ENCODE measurements at places on chromosomes 2 and 18.
A peak's percentile ranks its signal among the peaks of the same experiment; 100 is the strongest.

- DNase-seq: no peak
Observed at GRCh38 chr2:88159481-88159880, 10.7 kb upstream of the THNSL2 start.

DNA sequence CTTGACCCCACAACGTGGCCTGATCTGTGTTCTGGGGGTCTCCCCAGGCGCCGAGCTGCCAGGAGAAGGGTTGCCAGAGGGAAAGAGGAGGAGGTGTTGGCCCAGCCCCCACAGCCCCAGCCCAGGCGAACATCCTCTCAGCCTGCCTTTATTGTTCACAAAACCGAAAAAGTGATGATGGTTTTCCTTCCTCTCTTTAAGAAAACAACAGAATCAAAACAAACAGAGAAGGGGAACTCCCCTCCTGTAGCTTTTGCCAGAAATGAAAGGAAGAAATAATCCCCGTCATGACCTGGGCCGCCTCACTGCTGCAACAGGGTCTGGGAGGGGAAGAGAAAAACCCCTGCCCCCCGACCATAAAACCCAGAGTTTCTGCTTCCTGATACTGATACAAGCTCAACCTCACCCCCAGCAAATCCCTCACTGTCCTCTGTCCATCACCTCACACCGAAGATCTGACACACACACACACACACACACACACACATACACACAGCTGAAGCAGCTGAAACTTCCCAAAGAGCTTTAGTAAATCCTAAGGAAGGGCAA is 52.0 kb downstream of the ZFP36L2 start:
- DNase-seq: no peak

GRCh38 chr18:59049721-59050660 is 89.7 kb upstream of the SEC11C start:
- DNase-seq: no peak

DNA sequence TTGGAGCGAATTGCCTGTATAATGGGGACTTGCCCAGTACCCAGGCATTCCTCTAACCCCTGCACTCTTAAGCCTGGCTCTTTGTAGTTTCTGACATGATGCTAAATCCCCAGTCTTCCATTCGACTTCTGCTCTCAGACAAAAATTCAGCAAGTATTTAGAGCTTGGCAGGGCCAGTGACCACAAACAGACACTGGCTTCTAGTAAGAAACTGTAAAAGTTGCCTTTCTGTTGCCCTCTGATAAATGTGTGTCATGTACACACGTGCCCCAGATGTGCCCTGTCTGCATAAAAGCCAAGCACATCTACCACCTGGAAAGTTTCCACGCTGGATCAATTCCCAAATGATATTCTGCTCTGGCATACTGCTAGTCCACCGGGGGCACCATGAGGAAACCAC is 18.0 kb downstream of the PAX3 start:
- DNase-seq: no peak

- DNase-seq: no peak
Observed at GRCh38 chr2:6754419-6754818, 111.3 kb downstream of the CMPK2 start.

DNA sequence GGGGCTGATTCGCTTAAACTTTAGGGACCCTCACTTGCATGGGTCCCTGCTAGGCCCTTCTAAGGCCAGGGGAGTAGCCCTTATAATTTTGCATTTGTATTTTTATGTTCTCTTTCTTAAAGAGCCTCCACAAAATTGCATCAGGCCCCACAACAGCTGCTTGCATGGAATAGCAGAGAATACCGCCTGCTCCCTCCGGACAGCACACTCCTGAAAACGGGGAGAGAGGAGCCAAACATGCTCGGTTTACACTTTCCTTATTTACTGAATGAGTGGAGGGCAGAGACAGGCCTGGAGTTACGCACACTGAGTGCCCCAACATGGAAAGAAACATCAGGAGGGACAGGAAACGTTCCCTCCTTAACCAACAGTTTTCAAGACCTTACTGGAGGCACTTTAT is 132.2 kb downstream of the ANTXR1 start:
- no peak for DNase-seq

- DNase-seq: no peak
Observed at GRCh38 chr2:107419191-107419590, 407.5 kb upstream of the RGPD4 start.

DNA sequence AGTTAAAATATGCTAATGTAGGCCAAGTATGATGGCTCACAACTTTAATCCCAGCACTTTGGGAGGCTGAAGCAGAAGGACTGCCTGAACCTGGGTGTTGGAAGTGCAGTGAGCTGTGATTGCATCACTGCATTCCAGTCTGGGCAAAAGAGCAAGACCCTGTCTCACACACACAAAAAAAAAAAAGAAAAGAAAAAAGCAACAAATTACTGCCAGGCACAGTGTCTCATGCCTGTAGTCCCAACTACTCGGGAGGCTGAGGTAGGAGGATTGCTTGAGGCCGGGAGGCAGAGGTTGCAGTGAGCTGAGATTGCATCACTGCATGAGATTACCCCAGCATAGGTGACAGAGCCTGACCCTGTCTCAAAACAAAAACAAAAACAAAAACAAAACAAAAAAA is 110.6 kb downstream of the PRELID3A start:
- no peak for DNase-seq

DNA sequence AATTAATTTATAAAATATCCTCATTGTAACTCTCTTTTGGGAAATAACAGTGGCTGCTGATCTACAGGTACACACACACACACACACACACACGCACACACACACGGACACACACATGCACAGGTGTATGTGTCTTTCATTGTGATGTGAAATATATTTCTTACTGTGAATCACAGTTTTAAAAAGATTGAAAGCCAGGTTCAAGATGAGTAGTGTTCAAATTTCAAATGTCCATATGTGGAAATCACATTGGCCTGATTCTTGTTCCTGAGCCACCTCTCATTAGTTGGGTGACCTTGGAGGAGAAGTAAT is 372.4 kb downstream of the ALK start:
- DNase-seq: no peak

GRCh38 chr2:134207589-134208209 is 46.2 kb upstream of the MGAT5 start:
- no peak for DNase-seq

GRCh38 chr2:64165706-64166105 is 21.5 kb upstream of the PELI1 start:
- no peak for DNase-seq

GRCh38 chr2:138279871-138280270 is 221.7 kb upstream of the SPOPL start:
- no peak for DNase-seq

GRCh38 chr2:111662039-111662770 is 221.8 kb downstream of the ANAPC1 start:
- no peak for DNase-seq

DNA sequence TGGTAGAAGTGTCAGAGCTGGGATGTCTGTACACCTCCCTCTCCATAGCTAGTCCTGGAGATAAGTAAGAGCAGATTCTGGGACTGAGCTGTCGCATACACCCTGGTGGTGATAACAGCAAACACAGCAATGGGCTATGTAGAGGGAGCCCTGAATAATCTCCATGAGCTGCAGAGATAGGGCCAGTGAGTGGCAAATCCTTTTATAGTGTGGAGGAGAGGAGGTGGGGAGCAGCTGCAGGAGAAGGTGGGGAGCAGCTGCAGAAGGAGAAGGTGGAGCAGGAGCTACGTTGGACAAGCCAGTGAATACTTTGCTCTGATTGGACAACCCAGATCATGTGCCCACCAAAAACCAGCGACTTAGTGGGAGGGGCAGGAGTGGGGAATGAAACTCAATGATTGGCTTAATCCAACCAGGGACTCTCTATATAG is 85.5 kb downstream of the TMEM247 start:
- no peak for DNase-seq

GRCh38 chr2:179460181-179460929 is 195.7 kb upstream of the SESTD1 start:
- DNase-seq: no peak

GRCh38 chr2:207123776-207124391 is 41.9 kb downstream of the KLF7 start:
- DNase-seq: no peak

DNA sequence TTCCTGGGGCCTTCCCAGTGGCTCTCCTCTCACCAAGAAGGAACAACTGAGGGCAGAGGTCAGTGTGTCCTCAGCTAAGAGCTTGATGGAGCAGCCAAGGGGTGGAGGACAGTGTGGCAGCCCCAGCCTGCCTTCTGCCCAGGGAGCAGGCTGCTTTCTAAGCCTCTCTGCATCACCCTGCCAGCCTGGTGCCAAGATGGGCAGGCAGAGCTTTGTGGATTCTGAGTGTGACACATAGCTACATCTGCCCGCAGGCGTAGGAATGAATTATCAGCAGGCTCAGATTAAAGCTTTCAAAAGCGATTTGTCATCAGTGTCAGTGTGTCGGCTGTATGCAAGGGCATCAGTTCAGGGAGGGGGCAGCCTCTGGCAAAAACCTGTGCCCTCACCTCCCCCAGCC is 8.7 kb downstream of the MAL start:
- no peak for DNase-seq

GRCh38 chr2:225100856-225101294 is 58.6 kb upstream of the DOCK10 start:
- DNase-seq: no peak

- peak; percentile 73 for DNase-seq
Observed at GRCh38 chr2:176653479-176654443, 384.5 kb downstream of the MTX2 start.
